ENCODE measurements at places on chromosomes 4 and X.
A peak's percentile ranks its signal among the peaks of the same experiment; 100 is the strongest.

GRCh38 chr4:162959046-162959445, 207.6 kb downstream of the NAF1 start:
- no peak for DNase-seq

- no peak for DNase-seq
Observed at GRCh38 chr4:43242606-43243005, 350.1 kb downstream of the GRXCR1 start.

- DNase-seq: peak; percentile 34
Observed at GRCh38 chrX:79161655-79162054, 17.2 kb downstream of the GPR174 start.

DNA sequence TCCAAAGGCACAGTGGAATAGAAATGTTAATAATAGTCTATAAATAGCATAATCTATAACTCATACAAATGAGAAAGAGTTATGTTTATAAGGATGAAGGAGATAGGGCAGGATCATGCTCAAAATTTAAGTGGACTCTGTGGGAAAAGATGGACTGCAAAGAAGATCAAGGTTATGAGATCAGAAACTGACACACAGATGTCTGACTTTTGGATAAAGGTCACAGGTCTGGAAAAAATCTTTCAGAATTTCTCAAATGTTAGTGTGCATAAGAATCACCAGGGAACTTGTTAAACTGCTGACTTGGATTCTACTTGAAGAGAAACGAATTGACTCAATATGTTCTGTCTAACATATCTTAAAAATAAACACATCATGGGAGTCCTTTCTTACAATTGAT, 104.1 kb downstream of the FSTL5 start:
- no peak for DNase-seq

- no peak for DNase-seq
Observed at GRCh38 chr4:18209448-18209847, 187.9 kb upstream of the LCORL start.

- DNase-seq: no peak
Observed at GRCh38 chrX:109733613-109734083, 591 bp upstream of the ACSL4 start.
